ENCODE measurements at places on chromosomes 12 and 14.

GRCh38 chr12:59142183-59142790, 222.0 kb upstream of the LRIG3 start:
- DNase-seq: no peak

DNA sequence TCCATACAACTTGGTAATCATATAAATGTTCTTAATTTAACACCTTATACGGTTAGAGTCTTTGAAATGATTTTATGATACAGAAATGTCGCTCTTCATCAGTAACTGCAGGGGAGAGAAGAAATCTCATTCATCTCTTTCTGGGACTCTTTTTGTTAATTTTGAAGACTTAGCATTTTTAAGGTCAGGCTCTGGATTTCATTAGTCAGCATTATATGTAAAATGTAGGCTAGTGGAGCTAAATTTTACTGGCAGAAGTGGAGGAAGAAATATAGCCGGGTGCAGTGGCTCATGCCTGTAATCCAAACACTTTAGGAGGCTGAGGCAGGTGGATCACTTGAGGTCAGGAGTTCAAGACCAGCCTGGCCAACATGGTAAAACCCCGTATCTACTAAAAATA, 4.7 kb upstream of the PTGR2 start:
- no peak for DNase-seq

- no peak for DNase-seq
These were observed 28.2 kb downstream of the SOX5 start for GRCh38 chr12:23921099-23921856.

- DNase-seq: no peak
These were observed 19.1 kb upstream of the ALX1 start for GRCh38 chr12:85260896-85261295.

- DNase-seq: no peak
These were observed 87.4 kb upstream of the FZD10 start for GRCh38 chr12:130074661-130075406.

GRCh38 chr14:60840313-60840712, 105.8 kb downstream of the MNAT1 start:
- no peak for DNase-seq

DNA sequence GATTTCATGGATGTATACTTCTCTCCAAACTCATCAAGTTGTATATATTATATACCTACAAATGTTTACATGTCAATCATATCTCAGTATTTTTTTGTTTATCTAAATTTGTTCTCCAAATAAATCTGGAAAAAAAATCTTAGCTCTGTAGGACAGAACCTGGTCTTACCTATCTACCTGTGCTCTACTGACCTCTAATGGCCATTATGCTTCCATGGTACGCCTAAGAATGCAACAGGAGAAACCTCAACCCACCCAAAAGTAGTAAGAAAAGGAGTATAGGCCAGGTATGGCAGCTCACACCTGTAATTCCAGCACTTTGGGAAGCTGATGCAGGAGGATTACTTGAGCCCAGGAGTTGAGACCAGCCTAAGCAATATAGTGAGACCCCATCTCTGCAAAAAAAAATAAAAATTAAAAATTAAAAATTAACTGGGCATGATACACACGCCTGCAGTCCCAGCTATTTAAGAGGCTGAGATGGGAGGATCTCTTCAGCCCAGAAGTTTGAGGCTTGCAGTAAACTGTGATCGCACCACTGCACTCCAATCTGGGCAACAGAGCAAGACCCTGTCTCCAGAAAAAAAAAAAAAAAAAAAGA, 8.7 kb downstream of the OR11H4 start:
- no peak for DNase-seq

DNA sequence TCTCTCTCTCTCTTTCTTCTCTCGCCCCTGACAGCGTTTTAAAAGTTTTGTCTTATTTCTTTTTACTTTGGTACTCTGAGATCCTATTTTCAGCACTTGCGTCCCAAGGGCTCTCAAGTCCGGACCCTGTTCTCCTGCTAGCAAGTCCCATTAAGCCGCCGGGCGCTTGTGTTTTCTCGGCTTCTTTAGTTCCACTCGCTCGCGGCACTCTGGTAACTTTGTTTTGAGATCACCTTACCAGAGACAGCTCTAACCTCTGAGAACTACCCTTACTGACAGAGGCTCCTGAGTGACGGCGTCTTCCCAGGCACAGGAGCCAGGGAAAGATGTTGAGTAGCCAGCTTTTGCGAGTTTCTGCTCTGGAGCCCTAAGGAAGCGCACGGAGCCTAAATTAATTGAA, 2.7 kb upstream of the MYF5 start:
- DNase-seq: no peak

GRCh38 chr12:5248230-5248629, 183.7 kb upstream of the NTF3 start:
- no peak for DNase-seq

DNA sequence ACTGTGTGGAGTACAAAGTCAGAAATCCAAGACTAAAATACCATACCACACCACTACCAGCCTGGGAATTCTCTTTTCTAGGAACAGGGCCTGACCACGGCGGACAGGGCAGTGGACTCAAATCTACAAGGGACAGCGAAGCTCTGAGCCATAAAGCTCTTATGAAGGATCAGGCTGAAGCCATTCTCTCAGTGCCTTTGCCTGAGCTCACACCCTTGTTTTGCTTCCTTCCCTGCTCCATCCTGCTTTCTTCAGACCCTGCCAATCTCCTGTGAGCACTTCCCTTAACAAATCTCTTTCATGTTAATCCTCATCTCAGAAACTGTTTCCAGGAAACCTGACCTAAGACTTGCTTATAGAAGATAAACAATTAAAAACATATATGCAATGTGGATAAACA, 398.5 kb downstream of the MDGA2 start:
- no peak for DNase-seq

- DNase-seq: no peak
These were observed 72.6 kb upstream of the NCOR2 start for GRCh38 chr12:124640056-124640455.

DNA sequence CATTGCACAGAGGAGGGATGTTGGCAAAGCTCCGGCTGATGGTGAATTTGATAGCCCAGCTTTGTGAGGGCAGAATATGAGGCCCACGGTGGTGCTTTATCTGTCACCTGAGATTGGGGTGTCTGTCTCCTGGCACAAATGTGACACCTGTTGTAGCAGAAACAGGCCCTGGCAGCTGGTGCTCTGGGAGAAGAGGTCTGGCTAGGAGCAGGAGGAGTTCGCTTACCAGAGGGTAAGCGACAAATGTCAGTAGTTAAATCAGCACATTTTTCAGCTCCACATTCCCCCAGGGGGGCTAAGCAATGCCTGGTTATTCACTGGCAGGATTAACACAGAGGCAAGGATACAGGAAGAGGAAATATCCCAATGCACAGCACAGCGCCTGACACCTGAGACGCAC, 71.1 kb downstream of the B4GALNT3 start:
- no peak for DNase-seq

DNA sequence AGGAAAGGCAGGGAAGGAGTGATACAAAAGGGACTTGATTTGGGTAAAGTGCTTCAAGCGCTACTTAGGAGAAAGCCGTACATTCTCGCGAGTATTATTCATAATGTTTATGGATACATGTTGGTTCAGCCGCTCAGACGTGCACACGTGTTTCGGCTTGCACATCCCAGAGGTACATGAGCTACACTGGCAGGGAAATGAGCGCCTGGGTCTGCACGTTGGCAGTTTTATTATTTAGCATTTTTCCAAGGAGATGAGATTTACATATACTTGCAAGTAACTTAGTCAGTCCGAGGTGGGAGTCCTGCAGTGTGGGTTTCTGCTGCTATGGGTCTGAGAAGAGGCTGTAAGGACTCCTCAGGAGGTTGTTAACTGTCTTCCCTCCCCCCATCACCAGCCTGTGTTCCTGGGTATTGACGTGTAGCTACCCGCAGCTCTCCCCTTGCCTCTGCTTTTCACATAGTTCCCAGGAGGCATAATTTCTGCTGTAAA, 1.5 kb downstream of the PRKCH start:
- no peak for DNase-seq

- no peak for DNase-seq
These were observed 10.7 kb upstream of the STX2 start for GRCh38 chr12:130849561-130850417.

DNA sequence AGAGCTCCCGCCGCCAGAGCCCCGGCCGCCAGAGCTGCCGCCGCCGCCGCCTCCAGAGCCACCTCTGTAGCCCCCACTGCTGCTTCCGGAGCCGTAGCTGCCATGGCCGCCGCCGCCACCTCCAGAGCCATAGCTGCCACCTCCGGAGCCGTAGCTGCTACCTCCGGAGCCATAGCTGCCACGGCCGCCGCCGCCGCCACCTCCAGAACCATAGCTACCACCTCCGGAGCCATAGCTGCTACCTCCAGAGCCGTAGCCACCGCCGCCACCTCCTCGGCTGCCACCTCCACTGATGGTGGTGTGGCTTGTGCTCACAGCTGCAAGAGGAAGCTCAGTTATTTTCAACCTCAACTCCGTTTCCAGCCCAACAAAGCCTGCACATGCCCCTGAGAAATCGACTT, 4.9 kb downstream of the KRT1 start:
- DNase-seq: no peak

- DNase-seq: no peak
These were observed 90.5 kb downstream of the GALNT9 start for GRCh38 chr12:132238884-132239283.

DNA sequence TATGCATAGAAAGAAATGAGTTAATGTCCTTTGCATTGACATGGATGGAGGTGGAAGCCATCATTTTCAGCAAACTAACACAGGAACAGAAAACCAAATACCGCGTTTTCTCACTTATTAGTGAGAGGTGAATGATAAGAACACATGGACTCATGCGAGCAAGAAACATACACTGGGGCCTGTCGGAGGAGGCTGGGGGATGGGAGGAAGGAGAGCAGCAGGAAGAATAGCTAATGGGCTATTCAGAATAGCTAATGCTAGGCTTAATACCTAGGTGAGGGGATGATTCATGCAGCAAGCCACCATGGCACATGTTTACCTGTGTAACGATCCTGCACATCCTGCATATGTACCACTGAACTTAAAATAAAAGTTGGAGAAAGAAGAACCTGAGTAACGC, 29.1 kb upstream of the SYT1 start:
- DNase-seq: no peak

GRCh38 chr12:14893506-14894250, 8.0 kb upstream of the MGP start:
- no peak for DNase-seq

DNA sequence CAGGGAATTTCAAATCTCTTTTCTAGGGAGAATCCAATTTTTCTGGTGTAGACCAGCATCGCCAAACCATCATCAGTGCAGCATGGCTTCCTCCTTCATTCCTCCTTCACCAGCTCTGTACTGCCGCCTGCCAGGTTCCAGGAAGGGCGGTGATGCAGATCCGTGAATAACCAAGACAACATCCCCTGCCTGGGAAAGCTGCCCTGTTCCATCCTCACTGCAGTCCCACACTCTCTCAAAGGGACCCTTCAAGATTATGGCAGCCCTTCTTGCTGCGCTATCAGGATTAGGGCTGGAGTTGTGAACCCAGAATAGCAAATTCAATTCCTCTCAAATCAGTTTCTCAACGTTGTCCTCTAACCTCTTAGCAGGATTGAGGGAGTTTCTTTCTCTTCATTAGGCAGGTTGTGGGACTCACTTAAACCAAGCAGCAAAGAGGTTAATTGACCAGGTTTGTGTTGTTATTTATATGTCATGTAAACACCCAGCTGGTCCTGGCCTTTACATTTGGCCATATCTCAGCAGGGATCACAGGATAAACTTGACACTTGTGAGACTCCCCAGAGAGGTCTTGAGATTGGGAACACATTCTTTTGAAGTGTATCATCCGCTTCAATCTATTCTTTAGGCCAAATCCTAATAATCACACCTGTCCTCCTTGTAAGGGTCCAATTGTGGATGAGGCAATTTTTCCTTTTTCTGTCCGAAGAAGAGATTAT, 26.2 kb downstream of the TMEM30B start:
- no peak for DNase-seq

GRCh38 chr14:106083082-106083481, 556.7 kb downstream of the TMEM121 start:
- no peak for DNase-seq

- DNase-seq: no peak
These were observed 150.8 kb downstream of the TTC8 start for GRCh38 chr14:88975043-88975830.

GRCh38 chr14:96268431-96269358, 12.7 kb downstream of the BDKRB1 start:
- no peak for DNase-seq

Data from left forelimb (tissue), 1 donor.